ENCODE measurements at places on chromosomes 7 and 10.

- DNase-seq = peak; percentile 9
These were observed 47.6 kb downstream of the SMURF1 start for GRCh38 chr7:99096124-99096887.

DNA sequence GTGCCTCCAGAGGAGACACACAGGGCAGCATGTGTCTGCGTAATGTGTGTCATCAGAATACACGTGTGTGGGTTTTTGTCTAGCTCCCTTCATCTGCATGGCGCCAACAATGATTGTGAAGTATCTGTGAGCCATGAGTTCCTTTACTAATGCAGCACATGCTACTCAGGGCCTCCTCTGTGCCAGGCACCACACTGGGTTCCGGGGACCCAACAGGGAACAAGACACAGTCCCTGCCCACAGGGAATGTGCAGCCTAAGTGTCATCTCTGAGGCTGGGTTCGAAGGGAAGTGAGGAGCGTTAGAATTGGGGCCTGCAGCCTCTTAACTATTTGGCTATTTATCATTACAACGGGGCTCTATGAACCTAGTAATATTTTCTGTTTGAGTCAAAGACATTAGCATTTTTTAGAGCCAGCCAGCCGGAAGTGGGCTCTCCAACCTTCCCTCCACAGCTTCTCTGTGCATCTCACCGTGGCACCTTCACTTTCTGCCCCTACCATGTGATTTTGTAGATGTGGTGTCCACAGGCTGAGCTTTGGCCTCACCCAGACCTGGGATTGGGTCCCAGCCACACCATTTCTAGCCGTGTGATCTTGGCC lies 43.9 kb upstream of the SRGN start:
- DNase-seq = no peak

DNA sequence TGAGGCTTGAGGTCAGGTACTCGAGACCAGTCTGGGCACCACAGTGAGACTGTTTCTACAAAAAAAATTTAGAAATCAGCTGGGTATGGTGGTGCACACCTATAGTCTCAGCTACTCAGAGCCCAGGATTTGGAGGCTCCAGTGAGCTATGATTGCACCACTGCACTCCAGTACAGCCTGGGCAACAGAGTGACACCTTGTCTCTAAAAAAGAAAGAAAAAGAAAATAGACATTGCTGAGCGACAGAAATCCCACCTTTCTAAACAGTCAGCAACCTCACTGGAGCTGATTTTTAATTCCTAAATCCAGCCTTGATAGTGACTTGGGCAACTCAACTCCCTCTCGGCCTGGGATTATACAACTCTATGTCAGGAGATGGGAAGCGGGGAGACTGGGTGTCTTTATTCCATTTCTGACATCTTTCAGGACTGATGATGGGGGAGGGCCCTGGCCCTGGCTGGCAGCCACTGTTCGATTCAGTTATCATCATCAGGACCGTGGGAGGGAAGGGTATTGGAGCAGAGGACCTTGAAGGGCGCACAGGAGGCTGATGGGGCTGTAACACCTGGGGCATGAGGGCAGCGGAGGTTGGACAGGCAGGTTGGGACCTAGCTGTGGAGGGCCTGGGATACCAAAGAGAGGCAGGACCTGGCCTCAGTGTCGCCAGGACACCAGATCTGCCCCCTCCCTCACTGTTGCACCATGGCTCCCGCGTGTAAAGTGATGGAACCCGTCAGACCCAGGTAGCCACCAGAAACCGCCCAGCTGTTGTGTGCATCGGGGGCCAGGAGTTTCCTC lies 14.7 kb downstream of the HSPB1 start:
- no peak for DNase-seq

GRCh38 chr7:129843365-129843898 lies 109.3 kb downstream of the UBE2H start:
- peak; percentile 75 for DNase-seq

GRCh38 chr10:26198119-26198518 lies 18.5 kb upstream of the GAD2 start:
- no peak for DNase-seq

DNA sequence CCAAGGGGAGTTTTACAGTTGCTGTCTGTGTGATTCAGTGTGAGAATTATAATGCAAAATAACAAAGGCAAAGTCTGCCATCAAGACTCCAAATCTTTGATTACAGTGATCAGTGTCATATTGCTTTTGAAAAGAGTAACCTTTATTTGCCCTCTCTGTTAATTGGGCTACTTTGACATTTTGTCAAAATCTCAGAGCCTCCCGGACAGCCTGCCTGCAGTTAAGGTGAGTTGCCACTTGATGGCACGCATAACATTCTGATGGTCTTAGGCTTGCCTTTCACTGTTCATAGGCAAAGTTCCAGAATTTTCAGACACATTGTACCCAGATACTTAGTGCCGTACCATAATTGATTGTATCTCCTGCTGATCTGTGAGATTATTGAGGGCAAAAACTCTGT lies 253.5 kb downstream of the ABCA13 start:
- DNase-seq = no peak

GRCh38 chr7:77765906-77766800 lies 32.1 kb downstream of the TMEM60 start:
- no peak for DNase-seq

- no peak for DNase-seq
These were observed 62.2 kb downstream of the LANCL2 start for GRCh38 chr7:55427342-55427741.

GRCh38 chr7:157495177-157495553 lies 158.4 kb downstream of the DNAJB6 start:
- DNase-seq = no peak

DNA sequence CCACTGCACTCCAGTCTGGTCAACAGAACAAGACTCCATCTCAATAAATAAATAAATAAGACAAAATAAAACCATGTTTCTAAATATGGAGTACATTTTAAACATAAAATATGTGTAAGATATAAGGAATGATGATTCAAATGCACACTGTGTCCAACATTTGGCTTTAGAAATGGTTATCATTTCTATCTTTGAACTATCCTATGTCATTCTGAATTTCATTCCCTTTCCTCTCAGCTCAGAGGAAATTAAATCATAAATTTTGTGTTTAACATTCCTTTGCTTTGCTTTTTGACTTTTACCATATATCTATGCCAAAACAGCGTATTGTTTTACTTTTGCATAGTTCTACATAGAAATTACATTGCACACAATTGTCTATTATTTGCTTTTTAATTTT lies 130.9 kb downstream of the GNAT3 start:
- no peak for DNase-seq

- no peak for DNase-seq
These were observed 16.6 kb upstream of the SLC29A3 start for GRCh38 chr10:71302451-71302850.

DNA sequence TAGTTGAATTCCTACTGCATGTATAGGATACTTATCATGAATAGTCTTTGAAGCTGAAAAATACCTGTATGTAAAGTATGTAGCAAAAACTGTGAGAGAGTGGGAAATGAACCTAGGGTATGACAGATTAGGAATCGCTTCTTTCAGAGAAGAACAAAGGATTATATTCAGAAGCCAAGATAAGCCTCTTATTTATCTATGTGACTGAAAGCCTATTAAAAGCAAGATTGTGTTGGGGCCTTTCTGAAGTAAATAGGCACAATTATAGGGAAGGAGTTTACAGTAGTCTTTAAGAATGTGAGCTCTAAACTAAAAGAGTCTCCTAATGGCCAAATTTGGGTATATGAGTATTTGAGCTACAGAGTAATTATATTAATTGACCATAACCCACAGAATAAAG lies 102.1 kb downstream of the MTERF1 start:
- no peak for DNase-seq

GRCh38 chr7:28661826-28662595 lies 249.7 kb downstream of the CREB5 start:
- no peak for DNase-seq

DNA sequence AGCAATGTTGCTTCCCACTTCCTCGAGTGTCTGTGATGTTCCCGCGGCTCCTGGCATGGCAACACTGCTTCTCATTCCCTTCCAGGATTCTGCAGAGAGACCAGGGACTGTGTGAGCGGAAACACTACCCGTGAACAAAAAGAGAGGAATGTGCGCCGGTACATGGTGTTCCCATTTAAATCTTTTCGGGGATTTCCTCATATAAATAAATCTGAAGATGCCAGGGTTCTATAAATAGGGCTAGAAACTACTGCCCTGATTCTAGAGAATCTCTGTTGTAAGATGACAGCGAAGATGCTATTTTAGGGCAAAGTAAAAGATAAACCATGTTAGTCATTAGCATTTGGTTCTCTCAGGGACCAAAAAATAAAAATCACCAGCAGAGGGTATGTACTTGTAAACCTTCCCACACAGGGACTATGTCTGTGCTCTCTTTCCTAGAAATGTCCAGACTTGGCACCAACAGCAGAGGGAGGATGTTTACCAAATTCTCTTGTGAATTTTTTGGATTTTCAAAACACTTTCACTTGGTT lies 92.2 kb upstream of the DDC start:
- no peak for DNase-seq

DNA sequence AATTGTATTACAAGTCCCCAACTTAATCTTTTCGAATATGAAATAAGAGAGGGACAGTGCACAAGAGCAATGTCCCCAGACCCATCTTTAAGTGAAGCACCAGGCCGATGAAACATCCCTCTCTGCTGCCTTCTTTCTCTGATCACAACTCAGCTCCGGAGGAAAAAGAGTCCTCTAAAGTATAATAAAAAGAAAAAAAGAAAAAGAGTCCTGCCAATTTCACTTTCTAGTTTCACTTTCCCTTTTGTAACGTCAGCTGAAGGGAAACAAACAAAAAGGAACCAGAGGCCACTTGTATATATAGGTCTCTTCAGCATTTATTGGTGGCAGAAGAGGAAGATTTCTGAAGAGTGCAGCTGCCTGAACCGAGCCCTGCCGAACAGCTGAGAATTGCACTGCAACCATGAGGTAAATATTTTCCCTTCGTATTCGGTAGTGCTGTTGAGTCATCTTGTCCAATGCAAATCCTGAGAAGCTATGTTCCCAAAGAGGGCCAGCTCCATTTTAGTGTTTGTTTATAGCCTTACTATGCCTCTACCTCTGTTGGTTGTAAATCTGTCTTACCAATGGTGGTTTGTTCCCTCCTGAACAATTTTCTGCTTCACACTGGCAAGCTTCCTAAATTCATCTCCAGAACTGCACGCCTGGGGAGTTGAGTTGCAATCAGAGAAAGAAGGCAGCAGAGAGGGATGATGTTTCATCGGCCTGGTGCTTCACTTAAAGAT lies at the start of gene IFIT2:
Gene IFIT2 (plus strand): TSS at position 326 of the 725 bp plus-strand sequence. CDS start 78 bp downstream, at position 404.
- DNase-seq = peak; percentile 2

DNA sequence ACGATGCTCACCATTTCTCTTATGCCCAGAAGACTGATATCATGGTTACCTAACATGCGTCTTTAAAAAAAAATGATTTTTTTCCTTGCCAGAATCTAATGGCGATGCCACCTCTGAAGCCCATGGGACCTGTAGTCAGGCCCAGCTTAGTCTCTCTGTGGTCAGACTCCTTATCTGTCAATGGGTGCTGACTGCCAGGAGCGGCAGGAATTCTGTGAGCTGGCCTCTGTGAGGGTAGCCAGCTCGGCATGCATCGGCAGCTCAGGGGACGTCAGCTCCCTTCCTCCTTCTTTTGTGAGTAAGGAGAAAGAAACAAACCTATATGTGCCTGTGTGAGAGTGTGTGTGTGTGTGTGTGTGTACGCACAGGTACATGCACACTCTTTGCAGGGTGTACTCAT lies 49.9 kb upstream of the ZRANB1 start:
- no peak for DNase-seq

GRCh38 chr10:79038841-79039201 lies 29.9 kb upstream of the ZMIZ1 start:
- DNase-seq = peak; percentile 90

GRCh38 chr7:157139111-157139809 lies 534 bp downstream of the UBE3C start:
- peak; percentile 46 for DNase-seq

DNA sequence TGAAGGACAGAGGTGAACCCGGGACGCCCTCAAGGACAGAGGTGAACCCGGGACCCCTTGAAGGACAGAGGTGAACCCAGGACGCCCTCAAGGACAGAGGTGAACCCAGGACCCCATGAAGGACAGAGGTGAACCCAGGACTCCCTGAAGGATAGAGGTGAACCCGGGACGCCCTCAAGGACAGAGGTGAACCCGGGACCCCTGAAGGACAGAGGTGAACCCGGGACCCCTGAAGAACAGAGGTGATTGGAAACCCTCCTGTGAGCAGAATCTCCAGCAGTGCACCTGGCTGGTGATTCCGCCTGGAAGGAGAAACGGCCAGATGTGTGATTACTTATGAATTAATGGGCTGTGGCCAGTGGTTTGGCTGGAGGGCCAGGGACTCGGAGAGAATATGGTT lies 272.3 kb downstream of the PTPRN2 start:
- no peak for DNase-seq

DNA sequence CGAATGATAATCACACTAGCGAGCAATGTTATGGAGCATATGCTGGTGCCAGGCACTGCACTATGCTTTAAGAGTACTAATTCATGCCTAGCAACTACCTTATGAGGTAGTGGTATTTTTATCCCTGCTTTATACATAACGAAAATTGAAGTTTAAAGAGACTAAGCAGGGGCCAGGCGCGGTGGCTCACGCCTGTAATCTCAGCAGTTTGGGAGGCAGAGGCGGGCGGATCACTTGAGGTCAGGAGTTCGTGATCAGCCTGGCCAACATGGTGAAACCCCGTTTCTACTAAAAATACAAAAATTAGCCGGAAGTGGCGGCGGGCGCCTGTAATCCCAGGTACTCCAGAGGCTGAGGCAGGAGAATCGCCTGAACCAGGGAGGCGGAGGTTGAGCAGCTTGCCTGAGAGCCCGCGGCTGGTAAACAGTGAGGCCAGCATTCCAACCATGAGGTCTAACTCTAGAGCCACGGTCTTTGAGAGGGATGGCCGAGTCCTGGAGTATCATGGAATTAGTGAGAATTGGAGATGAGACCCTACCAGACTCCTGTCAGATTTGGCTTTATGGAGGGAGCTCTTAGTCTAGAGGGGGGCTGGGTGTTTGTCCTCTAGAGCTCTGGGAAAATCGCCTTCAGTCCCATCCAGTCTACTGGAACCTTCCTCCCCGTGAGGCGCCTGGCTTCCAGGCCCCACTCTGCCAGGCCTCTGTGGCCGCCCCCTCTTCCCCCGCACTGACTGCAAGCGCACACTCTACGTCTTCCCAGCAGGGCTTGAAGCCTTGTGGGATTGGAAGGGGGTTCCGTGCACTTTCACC lies 11.6 kb downstream of the TLX1 start:
- DNase-seq = no peak

Measured in NCI-H2171 treated with DMSO at 0.1 percent for 48 hours (cell line).